Activated naive CD4-positive, alpha-beta T cell treated with anti-CD3 and anti-CD28 coated beads for 36 hours (primary cell): ENCODE measurements at places on chromosomes 7 and 10. TPM values are rescaled to one million over a fixed set of nuclear protein-coding genes. Genes with fewer than 3 reads are reported as not detected.

- H3K36me3 ChIP-seq = no peaks in the 10 kb centered on the region
- H3K27me3 ChIP-seq = no peaks in the 10 kb centered on the region
- no peak for DNase-seq
Observed at GRCh38 chr7:20162665-20163064, 54.5 kb downstream of the MACC1 start.

DNA sequence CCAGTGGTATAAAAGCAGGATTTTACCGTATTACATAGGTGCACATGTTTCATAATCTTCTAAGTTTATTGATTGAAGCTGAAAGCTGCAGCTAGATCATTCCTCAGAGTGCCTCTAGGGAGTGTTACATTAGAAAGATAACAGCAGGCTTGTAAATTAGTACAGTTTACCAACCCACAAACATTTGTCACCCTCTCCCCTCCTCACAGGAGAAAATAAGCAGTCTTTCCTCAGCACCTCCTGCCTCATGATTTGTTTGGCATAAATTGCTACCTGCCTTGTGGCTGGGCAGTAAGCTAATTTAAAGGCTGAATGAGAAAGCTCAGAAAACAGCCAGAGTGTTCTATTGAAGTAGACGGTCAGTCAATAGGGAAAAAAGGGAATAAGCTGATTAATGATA, 74.2 kb downstream of the NXPH1 start:
- H3K27me3 ChIP-seq = peaks cover 6% of the 10 kb centered on the region
- no peaks in the 10 kb centered on the region for H3K36me3 ChIP-seq
- no peaks in the 10 kb centered on the region for H3K4me1 ChIP-seq
- no peak overlapping the region for H3K4me3 ChIP-seq
- DNase-seq = no peak

- H3K27ac ChIP-seq = no peak overlapping the region
- H3K4me3 ChIP-seq = no peak overlapping the region
- peaks cover 16% of the 10 kb centered on the region for H3K36me3 ChIP-seq
- peaks cover 63% of the 10 kb centered on the region for H3K4me1 ChIP-seq
Observed at GRCh38 chr10:131933016-131933695, 32.3 kb downstream of the PPP2R2D start.

Gene SLC13A4
- total RNA-seq = not detected

DNA sequence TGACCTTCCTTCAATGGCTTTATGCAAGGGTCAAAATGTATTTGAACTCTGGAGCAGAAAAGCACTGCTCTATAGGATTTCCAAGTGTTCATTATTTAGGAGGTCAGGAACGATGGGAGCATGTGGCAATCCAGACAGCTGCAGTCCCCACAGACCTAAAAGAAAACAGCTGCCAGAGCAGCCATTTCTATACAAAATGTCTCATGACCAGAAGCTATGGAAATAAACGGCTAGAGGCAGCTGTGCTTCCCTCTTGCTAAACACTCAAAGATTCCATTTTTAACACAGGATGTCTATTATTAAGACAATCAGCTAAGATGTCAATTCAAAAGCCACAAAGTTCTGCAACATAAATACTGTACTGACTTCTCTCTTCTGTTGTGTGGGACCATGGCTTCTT, 879.1 kb upstream of the C7orf33 start:
- no peak for DNase-seq
- no peak overlapping the region for H3K4me3 ChIP-seq
- H3K4me1 ChIP-seq = no peaks in the 10 kb centered on the region
- no peaks in the 10 kb centered on the region for H3K36me3 ChIP-seq
- no peaks in the 10 kb centered on the region for H3K27me3 ChIP-seq

Gene FBXL13
- 0.74 TPM for total RNA-seq

Gene INHBA
- total RNA-seq = not detected

DNA sequence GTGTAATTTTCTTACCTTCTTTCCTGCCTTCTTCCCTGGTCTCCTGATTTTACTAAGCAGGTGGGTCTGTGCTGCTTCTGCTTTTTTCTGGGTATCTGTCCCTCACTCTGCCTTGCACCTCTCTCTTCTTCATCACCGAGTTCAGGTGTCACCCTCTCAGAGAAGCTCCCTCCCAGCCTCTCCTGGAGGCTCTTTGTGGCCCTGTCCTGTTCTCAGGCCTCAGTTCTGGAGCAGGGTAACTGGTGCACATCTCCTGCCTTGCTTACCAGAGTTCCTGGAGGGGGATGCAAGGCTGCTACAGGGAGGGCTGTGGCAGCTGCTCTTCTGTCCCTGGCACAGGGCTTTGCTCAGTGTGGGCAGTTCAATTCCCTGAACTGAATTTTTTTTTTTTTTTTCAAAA, 66.1 kb downstream of the RBM33 start:
- H3K4me3 ChIP-seq = no peak overlapping the region
- H3K27ac ChIP-seq = no peak overlapping the region
- peaks cover 32% of the 10 kb centered on the region for H3K36me3 ChIP-seq

Gene POU6F2
- not detected for total RNA-seq

DNA sequence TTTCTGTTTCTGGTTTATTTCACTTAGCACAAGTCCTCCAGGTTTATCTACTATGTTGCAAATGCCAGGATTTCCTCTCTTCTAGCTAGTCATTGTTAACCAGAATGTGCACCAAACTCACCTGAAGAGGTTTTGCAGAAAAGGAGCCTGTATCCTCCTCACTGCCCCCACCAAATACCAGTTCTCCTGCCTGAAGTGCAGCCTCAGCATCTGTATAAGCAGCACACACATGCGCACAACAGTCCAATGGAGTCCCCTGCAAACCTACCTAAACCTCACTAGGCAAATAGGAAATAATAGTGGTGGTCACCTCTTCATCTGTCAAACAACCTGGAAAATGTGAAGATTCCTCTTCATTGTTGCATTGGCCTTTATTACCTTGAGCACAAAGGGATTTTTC, 237.8 kb downstream of the PAXIP1 start:
- H3K4me3 ChIP-seq = no peak overlapping the region
- no peaks in the 10 kb centered on the region for H3K4me1 ChIP-seq
- no peak overlapping the region for H3K27ac ChIP-seq
- DNase-seq = no peak
- H3K27me3 ChIP-seq = no peaks in the 10 kb centered on the region

Gene SPDYE5
- not detected for total RNA-seq

Gene ATE1
- total RNA-seq = 17.5 TPM

DNA sequence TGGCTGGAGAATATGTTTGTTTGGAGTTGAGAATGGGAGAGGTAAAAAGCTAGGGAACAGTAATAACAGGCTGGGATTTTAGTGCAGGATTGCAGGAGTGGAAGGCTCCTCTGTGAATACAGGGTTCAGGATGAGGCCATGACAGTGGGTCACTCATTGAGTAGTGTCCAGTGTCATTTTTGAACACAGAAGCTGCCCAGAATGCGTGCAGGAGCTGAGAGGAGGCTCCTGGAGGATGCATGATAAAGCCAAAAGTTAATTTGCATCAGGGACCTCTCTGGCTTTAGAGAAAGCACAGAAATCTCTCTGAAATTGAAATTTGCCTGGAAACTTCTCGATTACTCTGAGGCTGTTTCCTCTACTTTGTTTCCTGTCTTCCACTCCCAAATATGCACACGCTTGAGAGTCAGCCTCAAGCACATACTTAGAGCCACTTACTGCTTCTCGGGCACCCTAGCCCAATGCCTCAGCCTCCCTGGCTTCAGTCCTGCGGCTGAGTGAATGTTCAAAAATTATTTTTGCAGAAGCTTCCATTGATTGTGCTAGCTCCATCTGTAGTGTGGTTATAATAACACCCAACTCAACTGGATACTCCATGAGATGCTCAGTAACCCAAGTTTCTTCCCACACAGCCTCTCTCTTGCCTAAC, 1.8 kb upstream of the GALNT17 start:
- no peaks in the 10 kb centered on the region for H3K4me1 ChIP-seq
- H3K27me3 ChIP-seq = peaks cover 32% of the 10 kb centered on the region
- no peaks in the 10 kb centered on the region for H3K36me3 ChIP-seq
- no peak overlapping the region for H3K4me3 ChIP-seq
- no peak for DNase-seq

Gene NME8
- not detected for total RNA-seq
